Stimulated activated CD4-positive, alpha-beta T cell treated with anti-CD3 and anti-CD28 coated beads, TNF-alpha, amount 100 ng/mL, for 4 hours (primary cell): ENCODE measurements at places on chromosomes 11 and 22.

DNA sequence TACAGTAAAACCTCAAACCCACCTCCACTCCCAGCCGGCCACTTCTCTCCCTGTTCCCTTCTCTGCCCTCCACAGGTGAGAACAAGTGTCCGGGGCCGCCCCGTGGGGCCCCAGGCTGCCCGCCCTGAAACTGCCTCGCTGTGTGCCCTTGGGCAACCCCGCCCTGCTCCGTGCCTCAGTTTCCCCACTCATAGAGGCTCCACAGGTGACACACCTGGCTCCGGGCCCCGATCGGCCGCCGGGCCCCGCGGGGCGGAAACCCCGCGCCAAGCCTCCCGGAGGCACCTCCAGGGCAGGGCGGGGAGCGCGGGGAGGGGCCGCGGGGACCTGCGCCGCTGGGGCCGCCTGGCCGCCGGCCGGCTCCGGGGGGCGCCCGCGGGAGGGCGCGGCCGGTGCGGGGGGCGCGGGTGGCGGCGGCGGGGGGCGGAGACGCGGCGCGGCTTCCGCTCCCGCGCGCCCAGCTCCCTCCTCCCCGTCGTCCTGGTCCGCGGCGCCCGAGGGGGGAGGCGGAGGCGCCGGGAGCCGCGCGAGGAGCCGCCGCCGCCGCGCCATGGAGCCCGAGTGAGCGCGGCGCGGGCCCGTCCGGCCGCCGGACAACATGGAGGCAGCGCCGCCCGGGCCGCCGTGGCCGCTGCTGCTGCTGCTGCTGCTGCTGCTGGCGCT is at the start of gene LRP5:
Gene LRP5, plus strand, starts transcription at position 475 of the 663 bp plus-strand sequence. Its CDS starts 124 bp downstream, at position 599.
- no peak for DNase-seq

DNA sequence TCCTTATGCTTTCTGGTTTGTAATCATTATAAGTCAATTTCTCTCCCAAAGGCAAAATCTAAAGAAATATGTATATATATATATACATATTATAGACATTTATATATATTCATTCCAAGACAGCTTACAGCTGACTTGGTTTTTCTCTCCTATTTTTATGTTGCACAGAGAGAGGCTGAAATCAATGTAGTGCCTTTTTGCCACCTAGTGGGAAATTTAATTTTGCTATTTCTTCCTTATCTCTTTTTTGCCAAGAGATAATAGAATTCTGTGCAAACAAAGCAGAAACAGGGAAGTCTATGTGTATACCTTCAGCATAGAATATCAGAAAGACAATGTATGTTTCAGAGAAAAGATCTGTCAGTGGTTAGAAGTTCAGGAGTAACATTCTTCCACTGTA is 186.0 kb upstream of the ANO5 start:
- DNase-seq = no peak

GRCh38 chr22:22744412-22745224 is 100.2 kb downstream of the GGTLC2 start:
- no peak for DNase-seq

GRCh38 chr22:30087611-30088010 is 7.3 kb downstream of the HORMAD2 start:
- DNase-seq = no peak

DNA sequence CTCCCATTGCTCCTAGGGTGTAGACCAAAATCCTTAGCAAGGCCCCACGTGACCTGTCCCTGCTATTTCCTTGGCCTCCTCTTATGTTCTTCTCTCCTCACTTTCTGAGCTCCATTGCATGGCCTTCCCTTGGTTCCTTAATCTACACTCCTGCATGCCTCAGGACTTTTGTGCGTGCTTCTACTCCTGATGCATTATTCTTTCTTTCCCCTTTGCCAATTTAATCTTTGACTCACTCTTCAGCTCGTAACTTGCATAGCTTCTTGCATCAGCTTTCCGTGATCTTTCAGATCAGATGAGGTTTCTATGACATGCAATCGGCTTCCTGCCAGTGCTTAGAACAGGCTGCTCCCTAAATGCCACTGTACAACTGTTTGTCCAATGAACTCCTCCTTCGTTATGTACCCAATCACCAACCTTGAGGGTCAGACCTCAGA is 261.6 kb upstream of the CADM1 start:
- DNase-seq = no peak

DNA sequence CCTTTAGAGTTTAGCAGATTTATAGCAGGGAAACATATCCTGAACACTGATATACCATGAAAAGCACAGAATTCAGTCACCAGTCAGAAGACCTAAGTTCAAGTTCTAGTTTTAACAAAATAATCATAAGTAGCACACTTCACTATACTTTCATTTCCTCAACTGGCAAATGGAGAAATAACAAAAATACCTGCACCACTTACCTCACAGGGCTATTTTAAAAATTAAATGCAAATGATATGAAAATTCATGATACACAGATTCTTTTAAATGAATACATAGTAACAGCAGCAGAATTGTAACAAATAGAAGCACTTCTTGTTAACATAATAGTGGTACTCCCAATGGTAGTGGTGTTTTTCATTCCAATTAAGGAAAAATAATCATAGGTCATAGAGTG is 139.0 kb downstream of the FCHSD2 start:
- DNase-seq = no peak

- DNase-seq = no peak
These were observed 286.2 kb downstream of the GRM5 start for GRCh38 chr11:88779577-88779976.

DNA sequence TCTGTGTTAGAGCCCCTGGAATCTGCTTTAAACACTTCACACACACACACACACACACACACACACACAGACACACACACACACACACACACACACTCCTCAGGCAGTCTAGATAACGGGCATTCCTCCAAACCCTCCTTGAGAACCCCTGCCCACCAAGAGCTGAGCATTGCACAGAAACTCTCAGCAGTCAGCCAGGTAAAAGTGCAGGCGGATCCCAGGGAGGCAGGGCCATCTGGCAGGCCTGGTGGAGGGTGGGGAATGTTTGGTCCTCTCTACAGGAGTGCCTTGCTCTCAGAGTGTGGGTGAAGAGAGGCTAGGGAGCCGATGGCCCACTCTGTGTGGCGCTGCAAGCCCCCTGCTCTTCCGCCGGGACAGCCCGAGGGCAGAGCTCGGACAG is 190.2 kb downstream of the BUD13 start:
- DNase-seq = no peak

GRCh38 chr22:22903355-22903777 is 15.8 kb downstream of the IGLL5 start:
- DNase-seq = no peak

- DNase-seq = no peak
These were observed 91.4 kb downstream of the RPL27A start for GRCh38 chr11:8773916-8774539.

GRCh38 chr11:19642185-19643158 is 70.2 kb upstream of the NAV2 start:
- DNase-seq = no peak

DNA sequence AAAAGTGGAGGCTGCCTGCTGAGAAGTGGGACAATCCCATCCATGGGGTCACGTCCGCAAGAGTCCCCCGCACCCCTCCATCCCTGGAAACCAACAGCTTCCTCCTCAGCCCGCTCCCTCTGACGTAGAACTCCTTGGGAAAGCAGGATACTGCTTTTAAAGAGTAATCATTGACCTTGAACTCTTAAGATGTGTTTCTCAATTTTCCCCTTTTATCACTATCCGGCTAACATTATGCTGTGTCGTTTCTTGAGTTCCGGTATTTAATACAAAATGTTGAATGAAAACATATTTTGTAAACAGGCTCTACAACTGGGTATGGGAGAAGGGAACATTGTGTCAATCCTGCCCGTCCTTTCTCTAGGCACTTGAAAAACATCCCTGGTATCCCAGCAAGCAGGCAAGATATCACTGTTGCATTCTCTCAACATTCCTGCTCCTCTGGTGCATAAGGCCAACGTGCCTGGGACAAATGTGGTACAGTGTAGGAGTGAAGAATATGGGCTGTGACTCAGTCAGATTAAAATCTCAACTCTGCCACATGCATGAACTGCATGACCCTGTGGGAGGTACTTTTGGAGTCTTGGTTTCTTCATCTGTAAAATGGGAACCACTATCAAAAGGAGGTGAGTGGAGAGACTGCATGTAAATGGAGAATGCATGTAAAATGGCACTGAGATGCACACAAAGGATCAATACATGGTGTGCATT is 52.8 kb downstream of the WT1 start:
- no peak for DNase-seq

DNA sequence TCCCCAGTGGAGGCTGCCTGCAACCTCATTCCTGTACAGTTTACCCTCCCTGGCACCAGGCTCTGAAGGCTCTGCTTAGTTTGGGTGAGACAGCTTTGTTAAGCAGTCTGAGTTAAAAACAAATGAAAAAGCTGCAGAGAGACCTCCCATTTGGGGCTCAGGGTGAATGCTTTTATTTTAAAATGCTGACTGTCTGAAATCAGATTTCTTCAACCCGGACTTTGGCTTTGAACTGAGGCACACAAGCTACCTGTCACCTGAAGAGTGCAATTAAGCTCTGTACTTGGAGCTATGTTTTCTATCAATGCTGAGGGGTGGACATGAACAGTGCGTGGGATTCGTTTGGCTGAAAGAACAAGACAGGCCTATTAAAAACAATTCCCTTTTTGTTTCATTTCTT is 217.5 kb upstream of the SORL1-AS1 start:
- DNase-seq = no peak

DNA sequence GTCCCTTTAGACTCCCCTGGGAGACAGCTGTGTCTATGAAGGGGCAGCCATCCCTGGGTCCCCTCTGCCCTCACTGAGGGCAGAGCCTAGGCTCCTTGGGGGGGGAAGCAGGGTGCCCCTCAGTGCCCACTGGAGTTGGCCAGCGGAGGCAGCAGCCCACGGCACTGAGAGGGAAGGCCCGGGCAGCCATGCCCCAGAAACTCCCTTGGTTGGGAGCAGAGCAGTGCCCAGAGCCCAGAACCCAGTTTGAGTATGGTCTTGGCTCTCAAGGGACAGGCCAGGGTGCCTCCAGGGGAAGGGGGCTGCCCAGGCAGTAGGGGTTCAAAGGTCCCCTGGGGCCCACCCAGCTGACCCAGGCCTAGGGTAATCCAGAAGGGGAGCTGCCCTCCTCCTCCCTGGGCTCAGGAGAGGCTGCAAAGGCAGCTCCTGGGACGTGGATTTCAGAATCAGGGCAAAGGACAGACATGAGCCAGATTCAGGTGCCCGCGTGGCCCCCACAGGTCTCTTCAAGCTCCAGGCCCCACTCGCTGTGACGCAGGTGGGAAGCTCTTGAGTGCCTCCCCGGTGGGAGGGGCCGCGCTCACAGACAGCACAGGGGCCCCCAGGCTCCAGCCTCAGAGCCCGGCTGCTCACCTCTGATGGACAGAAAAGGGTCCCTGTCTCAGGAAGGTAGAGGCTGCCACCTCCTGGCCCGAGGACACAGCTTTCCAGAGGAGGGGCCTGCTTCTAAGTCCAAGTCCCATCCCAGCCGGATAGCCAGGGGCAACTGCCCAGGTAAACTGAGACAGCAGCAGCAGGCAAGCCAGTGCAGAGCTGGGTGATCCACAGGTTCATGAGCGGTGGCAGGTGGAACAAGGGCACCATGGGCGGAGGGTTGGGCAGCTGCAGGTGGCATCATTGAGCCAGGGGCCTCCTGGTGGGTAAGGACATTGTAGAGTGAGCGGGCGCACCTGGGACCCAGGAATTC is 2.6 kb downstream of the C11orf21 start:
- no peak for DNase-seq

DNA sequence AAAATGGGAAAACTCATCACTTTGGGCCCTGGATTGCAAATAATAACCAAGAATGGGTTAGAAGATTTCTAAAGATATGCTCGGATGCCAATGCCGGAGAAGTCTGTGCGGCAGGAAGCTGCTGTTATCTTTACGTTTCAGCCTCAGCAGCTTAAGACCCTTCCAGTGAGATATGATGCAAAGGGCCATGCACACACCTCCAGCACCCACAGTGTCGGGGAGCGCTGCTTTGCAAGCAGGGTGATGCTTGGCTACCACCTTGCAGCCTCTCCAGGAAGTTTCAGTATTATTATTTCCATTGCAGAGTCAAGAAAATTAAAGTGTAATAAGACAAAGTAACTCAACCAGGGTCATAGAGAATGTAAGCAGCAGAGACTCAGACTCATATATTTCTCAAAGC is 37.3 kb downstream of the LARGE1 start:
- DNase-seq = no peak

DNA sequence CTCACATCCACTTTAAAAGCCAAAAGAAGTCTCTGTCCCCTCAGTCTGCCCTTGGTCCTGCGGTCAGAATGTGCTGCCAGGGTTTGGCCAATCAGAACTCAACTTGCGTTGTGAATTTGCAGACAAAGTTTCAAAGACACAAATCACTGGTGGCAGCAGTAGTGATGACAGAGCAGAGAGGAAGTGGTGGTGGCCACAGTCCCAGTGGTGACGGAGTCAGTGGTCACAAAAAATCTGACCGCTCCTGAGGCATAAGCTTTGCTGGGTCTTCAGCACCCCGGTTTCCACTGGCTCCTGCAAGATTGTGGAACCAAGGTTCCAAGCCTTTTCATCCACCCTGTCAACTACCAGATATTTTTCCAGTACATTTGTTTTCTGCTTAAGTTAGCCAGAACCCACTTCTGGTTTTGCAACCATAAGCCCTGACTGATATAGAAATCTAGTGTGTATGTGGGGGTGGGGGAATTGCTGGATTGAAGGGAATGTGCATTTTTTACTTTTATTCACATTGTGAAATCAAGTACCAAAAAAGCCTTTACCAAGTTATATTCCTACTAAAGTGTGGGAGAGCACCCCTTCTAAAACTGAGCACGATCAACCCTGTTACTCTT is 112.3 kb downstream of the TMPRSS5 start:
- no peak for DNase-seq

GRCh38 chr11:68651208-68651984 is 32.9 kb upstream of the GAL start:
- no peak for DNase-seq

- DNase-seq = no peak
These were observed 99.1 kb downstream of the CD44 start for GRCh38 chr11:35237860-35238715.

- DNase-seq = no peak
These were observed 34.3 kb upstream of the MRPL17 start for GRCh38 chr11:6717426-6717825.

GRCh38 chr11:76067099-76067498 is 139.2 kb downstream of the WNT11 start:
- DNase-seq = no peak

- DNase-seq = no peak
These were observed 744.1 kb downstream of the BRD1 start for GRCh38 chr22:49083607-49084006.

- DNase-seq = no peak
These were observed 21.8 kb upstream of the LRRC10B start for GRCh38 chr11:61486779-61487178.

- no peak for DNase-seq
These were observed 437 bp downstream of the KIAA0930 start for GRCh38 chr22:45240104-45240809.

GRCh38 chr11:60454212-60454611 is 1.4 kb upstream of the MS4A1 start:
- no peak for DNase-seq

DNA sequence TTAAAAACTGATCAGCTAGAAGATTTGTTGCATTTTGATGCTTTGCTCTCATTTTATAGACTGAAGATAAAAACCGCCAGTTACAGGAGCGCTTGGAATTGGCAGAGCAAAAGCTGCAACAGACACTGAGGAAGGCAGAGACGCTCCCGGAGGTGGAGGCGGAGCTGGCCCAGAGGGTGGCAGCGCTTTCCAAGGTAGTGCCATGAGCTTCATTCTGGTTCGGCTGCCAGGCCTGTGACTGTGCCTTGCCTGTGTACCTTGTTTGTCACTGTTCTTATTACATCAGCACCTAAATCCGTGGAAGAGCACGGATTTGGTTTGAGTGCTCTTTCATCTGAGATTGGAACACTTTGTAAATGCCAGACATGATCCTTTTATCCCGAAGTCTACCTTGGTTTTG is 61.4 kb downstream of the PPFIA1 start:
- no peak for DNase-seq

- DNase-seq = no peak
These were observed 12.8 kb upstream of the SMIM38 start for GRCh38 chr11:69142895-69143294.
